ENCODE measurements at places on chromosomes 7 and 10.

GRCh38 chr10:77164616-77165311 is 472.8 kb downstream of the KCNMA1 start:
- DNase-seq: no peak

- DNase-seq: no peak
Observed at GRCh38 chr10:30403494-30403893, 30.5 kb upstream of the MAP3K8 start.

DNA sequence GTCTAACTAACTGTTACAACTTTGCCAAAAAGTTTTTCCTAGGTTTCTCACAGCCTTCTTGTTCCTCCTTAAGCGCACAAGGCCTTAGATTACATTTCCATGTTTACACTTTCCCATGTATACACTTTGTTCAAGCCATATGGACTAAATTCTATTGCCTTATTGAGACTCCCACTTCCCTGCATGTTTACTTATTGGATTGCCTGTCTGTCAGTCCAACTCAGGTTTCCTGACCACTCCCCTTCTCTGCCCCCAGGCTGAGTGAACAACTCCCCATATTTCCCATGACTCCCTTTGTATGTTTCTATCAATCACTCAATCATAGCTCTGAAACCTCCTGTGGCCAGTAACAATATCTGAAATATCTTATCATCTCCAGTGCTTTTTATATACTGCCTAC is 43.0 kb downstream of the SLC25A40 start:
- DNase-seq: no peak

DNA sequence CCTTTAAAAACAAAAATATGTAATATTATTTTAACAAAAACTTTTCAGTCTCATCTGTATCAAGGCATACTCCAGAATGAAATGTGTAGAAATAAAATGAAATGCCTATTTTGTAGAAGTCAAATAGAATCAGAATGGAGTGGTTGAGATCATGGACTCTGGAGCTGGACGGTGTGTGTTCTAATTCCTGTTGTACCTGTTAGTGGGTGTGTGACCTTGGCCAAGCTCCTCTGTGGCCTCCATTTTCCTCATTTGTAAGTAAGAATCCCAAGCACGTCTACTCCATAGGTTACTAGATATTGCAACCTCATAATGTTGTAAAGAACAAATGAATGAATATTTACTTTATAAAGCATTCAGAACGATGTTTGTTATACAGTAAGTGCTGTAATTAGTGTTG is 74.9 kb downstream of the HDAC9 start:
- no peak for DNase-seq

- DNase-seq: no peak
Observed at GRCh38 chr7:83415840-83416239, 233.1 kb downstream of the SEMA3E start.

Measured in femur (tissue), 1 donor.